Glutamatergic neuron (in vitro differentiated cells): ENCODE measurements at places on chromosomes 3 and 15.

- DNase-seq: no peak
Observed at GRCh38 chr3:76369170-76369569, 583.8 kb upstream of the ZNF717 start.

GRCh38 chr3:184333190-184333589 lies 4.2 kb upstream of the FAM131A start:
- DNase-seq: no peak

- DNase-seq: no peak
Observed at GRCh38 chr3:143098032-143098764, 21.4 kb upstream of the CHST2 start.

DNA sequence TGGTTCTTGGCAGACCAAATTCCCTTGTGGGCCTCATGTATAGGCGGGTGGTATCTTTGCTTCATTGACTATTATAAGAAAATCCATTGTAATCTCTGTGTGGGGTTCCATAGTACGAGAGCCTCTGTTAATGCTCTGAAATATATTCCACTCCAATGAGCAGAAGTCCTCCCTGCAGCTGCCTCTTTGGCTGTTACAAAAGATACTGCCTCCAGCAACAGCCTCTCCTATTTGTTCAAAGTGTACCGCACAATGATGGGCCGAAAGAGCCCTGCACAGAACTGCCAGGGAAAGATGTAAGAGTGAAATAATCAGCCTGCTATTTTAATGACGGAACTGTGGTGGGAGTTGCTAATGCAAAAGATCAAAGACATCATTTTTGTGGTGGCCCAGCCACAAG lies 48.9 kb downstream of the GRK7 start:
- DNase-seq: no peak

DNA sequence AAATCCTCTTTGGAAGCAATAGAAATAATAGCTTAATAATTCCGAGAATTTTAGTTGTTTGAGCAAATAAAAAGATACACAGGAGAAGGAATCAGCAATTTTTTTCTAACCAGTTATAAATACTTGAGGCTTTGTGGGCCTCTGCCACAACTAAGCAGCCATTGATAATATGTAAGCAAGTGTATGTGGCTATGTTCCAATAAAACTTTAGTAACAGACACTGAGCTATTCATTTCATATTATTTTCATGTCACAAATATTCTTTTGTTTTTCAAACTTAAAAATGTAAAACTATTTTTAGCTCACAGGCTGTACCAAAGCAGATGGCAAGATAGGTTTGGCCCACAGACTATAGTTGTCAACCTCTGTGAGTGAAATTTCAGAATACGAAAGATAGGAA lies 85.7 kb downstream of the MSL2 start:
- DNase-seq: no peak

GRCh38 chr3:71393093-71393492 lies 190.4 kb downstream of the FOXP1 start:
- DNase-seq: no peak
